Sciatic nerve (tissue), 2 donors: ENCODE measurements at places on chromosomes 4 and X. TPM values are rescaled to one million over a fixed set of nuclear protein-coding genes. Genes with fewer than 3 reads are reported as not detected.

EDA2R gene
- total RNA-seq, result 2.9 TPM

NPY2R gene
- total RNA-seq, result not detected

SPON2 gene
- 35.6 TPM for total RNA-seq

SYTL4 gene
- 18.0 TPM for total RNA-seq

CFAP299 gene
- 0.22 TPM for total RNA-seq
